H7 (cell line): ENCODE measurements at places on chromosomes 1 and 21. TPM values are rescaled to one million over a fixed set of nuclear protein-coding genes. Genes with fewer than 3 reads are reported as not detected.

The USP21 gene
- total RNA-seq: 10.7 and 12.0 TPM in 2 replicates

The LORICRIN gene
- not detected in 2 replicates for total RNA-seq

GRCh38 chr1:236287757-236288619 is 6.2 kb upstream of the ERO1B start:
- DNase-seq: peak; percentile 69

The KRTAP21-1 gene
- not detected in 2 replicates for total RNA-seq

The GBP6 gene
- not detected in 2 replicates for total RNA-seq

GRCh38 chr1:16145662-16146278 is 10.1 kb downstream of the EPHA2 start:
- DNase-seq: peak; percentile 89

DNA sequence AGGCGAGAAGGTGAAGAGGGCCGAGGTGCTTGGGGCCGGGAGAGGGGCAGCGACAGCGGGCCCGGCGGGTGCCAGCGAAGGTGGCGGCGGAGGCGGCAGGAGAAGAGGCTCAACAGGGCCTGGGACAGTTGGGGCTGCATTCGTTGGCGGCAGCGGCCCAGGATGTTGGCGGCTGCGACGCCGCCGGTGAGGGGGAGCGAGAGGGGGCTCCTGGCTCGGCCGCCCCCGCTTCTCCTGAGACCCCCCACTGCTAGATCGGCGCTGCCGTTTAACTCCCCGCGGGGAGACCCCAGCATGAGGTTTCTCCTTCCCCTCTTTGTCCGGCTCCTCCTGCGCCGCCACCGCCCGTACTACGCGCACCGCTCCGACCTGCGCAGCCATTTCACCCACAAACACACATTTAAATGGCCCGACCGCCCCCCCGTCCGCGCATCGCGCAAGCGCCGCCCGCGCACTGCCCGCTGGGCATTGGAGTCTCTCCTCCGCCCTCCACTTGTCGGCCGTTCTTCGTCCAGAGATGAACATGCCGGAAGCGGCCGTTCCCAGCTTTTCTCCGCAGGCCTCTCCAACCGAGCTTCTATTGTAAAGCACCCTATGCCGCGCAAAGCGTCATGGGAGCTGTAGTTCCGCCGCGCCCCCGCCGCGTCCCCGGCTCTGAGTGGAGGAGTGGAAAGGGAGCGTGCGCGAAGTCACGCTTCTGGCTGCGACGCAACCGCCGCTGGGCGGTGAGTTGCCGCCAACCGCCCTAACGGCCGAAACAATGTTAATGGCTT is at the start of gene RSBN1:
TSS of gene RSBN1 (minus strand) at position 589 of the 773 bp plus-strand sequence. CDS start at position 525, 64 bp downstream.
- DNase-seq: peak; percentile 91
